NCI-H1048 (cell line): ENCODE measurements at places on chromosomes 2 and 18.

DNA sequence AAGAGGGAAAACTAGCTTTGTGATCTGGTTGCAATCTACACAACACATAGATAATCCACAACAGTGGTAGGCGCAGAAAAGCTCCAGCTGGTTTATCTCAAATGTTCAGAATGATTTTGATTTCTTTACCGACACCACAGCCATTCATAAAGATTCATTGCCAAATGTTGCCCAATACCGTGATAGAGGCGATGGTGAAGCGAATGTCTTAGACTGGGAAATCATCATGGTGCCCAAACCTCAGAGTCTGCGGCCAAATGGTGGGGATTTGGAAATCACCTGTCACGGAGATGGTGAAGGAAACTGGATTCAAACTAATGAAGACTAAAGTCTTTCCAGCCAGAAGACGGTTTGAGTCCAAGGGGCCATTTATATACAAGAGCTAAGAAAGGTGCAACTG lies 48.5 kb upstream of the CCDC150 start:
- DNase-seq: no peak

DNA sequence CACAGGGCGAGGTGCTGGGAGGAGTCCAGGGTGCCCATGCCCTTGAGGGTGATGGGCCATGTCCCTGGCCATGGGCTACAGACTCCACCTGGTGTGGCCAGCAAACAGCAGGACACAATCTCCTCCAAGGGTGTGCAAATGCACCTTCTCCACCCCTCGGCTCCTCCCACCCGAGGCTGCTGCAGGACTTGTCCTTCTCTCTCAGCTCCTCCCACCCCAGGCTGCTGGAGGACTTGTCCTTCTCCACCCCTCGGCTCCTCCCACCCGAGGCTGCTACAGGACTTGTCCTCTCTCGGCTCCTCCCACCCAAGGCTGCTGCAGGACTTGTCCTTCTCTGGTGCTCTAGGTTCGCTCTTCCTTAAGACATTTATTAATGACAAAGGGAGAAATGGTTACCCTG lies 57.3 kb upstream of the SNTG2 start:
- no peak for DNase-seq

- no peak for DNase-seq
Measured at GRCh38 chr2:197850882-197851450, 46.6 kb downstream of the PLCL1 start.

GRCh38 chr2:193776988-193777387 lies 1582.3 kb upstream of the TMEFF2 start:
- DNase-seq: no peak

DNA sequence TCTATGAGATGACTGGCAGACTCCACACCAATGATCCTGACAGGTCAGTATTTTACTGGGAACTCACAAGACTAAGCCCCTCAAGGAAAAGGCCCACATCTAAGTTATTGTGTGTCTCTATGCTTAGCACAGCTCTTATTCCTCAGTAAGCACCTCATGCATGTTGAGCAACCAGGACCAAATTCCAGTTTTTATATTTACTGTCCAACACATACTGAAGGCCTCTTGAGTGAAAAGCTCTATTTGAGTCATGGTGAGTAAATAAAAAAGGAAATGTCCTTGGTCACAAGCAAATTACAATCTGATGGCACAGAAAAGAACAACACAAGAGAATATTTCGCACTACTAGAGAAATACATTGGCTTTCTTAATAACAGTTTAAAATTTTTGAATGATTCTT lies 87.9 kb upstream of the ETAA1 start:
- DNase-seq: no peak

DNA sequence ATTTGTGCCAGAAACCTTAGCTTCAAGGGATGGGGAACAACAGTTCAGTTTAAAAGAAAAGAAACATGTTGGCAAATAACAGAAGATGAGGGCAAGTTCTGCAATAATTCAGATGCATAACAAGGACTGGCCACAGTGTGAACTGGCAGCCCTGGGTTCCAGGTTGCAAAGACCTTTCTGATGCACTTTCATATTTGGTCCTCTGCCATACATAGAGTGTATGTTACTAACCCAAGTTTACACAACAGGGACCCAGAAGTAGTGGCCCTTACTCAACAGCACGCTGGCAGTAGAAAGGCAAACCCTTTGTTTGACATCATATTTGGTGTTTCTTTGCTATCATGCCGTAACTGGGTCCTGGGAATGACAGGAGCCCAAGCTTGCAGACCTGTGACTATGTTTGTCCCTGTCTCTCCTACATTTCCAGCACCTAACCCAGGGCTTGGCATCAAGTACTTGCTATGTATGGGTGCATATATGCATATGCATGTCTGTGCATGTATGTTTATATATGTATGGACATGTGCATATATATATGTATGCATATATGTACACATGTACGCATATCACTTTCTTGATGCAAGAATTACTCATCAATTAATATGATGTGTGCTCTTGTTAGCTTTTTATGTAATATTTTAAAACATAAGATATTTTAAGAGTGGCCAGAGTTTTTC lies 94.3 kb downstream of the MBP start:
- no peak for DNase-seq

- DNase-seq: no peak
Measured at GRCh38 chr2:46695283-46695682, 215.9 kb downstream of the TMEM247 start.

DNA sequence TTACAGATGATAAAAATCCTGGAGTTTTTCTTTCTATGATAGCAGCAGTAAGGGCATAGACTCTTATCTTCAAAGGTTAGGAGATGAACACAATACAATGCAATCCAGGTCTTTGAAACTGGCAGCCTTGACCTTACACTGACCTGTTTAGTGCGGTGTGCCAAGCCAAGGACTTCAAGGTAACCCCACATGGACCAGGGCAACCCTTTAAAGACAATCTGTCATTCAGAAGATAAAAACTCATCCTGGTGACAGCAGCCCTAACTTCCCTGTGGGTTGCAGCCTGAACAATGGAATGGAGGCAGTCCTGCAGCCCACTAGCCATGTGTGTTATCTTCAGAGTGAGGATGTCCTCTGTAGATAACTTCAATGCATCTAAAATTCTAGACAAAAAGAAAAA lies 78.1 kb downstream of the RTTN start:
- DNase-seq: no peak

- DNase-seq: no peak
Measured at GRCh38 chr2:145875016-145875415, 1355.1 kb upstream of the ZEB2 start.

DNA sequence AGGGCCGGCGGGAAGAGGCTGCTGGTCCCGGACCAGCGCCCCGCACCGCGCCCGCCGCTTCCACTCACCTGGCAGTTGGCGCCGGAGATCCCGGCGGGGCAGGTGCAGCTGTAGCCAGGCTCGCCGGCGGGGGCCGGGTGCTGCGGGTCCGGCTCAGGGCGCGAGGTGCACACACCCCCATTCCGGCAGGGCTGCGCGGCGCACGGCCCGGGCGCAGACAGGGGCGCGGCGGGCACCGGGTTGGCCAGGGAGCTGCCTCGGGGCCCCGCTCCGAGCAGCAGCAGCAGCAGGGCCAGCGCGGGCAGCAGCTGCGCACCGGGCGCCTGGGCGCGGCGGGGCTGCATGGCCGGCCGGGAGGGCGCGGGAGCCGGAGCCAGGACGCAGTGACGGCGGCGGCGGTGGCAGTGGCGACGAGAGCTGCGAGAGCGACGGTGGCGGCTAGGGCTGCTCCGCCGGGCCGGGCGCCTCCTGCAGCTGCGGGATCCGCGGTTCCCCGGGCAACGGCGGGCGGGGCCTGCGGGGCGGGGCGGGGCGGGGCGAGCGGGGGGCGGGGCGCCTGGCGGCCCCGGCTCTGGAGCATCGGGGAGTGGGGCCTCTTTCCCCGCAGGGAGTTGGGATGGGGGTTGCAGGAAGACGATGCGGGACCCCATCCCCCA lies at the start of gene DNER:
Gene DNER (minus strand): TSS at position 476 of the 656 bp plus-strand sequence. CDS start 132 bp downstream, at position 344.
- no peak for DNase-seq

GRCh38 chr18:54957296-54957832 lies 1.9 kb downstream of the CCDC68 start:
- DNase-seq: no peak

DNA sequence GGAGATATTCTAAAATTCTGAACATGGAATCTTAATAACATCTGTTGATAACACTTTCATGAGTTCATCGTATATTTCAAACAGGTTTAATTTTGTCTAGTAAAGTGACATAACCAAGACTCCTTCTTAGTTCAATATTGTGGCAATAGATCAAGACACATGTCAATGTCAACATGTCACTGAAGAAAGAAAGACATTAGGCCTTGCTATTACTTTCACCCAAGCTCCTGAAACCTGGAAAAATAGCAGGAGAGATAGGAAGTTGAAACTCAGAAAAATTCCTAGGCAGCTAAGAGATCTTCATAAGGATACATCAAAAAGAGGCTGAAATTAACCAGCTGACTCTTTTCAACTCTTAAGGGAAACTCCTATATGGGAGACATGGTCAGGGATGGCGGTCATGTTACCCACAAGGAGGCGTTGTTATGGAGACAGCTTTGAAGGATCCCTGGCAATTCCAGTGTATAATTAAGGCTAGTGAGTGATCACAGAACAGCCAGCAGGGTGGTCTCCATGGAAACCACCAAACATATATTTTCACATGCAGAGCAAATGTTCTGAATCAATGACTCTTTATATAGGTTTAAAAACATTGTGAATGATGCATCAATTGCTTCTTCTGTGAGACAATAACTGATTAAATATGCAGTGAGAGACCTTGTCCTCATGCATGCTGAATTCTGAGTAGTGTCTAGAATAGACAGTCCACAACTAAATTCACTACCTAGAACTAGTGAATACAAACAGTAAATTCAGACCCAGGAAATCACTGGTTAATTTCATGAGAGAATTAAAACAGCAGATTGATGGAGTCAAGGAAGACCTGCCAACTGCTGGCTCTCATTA lies 115.3 kb upstream of the RIOK3 start:
- DNase-seq: no peak

DNA sequence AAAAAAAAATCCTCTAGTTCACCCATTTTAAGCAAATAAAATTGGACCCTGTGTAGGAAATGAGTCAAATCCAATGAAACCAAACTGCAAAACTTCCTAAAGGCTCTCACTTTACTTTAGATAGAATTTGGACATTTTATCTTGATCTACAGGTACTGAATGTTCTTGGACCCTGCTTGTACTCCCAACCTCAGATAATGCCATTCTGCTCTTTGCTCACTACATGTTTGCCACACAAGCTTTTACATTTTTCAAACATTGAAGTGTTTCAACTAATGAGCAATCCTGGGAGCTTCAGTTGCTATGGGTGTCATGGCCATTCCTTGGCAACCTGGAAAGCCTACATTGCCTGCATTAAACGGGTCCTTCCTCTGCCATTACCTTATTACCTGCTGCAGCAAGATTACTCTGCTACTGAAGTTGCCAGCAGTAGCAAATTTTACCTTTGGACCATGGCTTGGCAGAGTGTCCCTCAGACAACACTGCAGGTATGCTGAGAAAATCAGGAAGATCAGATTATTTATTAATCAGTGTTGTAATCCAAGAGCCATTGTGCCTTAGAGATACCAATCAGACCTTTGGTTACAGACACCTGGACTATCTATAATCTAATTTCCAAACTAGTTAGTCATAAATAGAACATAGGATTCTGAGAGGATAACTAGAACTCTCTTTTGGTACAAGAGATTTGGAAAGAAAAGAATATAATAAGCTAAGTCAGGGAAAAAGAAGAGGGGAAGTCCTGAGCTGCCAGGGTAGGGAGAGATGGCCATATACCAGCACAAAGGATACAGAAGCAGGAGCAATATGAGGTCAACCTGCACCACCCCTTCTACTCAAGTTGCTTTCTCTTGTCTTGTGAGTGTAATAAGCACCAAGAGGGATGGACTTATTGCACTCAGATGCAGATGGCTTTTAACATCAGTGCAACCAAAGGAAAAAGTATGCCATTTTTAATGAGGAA lies 293.3 kb upstream of the TFPI start:
- no peak for DNase-seq

- no peak for DNase-seq
Measured at GRCh38 chr2:85312404-85312803, 15.4 kb downstream of the TGOLN2 start.

DNA sequence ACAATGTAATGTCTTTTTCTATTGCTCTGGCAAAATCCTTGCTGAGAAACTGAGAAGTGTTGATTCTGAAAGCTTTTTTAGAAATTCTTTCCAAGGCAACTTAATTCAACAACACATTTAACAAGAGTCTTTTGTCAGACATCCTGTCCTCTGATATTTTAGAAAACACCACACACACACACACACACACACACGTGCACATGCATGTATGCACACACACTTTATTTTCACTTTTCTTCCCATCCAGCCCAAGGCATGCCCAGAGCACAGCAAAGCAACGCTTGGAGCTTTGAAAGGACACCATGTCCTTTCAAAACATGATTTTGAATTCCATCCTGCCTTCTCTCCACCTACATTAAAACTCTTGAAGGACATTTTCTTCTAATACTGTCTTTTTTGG lies 116.1 kb downstream of the ATL2 start:
- no peak for DNase-seq

- no peak for DNase-seq
Measured at GRCh38 chr2:207484444-207485391, 45.0 kb upstream of the CREB1 start.

GRCh38 chr2:95231723-95232122 lies 24.4 kb downstream of the ZNF892 start:
- no peak for DNase-seq

DNA sequence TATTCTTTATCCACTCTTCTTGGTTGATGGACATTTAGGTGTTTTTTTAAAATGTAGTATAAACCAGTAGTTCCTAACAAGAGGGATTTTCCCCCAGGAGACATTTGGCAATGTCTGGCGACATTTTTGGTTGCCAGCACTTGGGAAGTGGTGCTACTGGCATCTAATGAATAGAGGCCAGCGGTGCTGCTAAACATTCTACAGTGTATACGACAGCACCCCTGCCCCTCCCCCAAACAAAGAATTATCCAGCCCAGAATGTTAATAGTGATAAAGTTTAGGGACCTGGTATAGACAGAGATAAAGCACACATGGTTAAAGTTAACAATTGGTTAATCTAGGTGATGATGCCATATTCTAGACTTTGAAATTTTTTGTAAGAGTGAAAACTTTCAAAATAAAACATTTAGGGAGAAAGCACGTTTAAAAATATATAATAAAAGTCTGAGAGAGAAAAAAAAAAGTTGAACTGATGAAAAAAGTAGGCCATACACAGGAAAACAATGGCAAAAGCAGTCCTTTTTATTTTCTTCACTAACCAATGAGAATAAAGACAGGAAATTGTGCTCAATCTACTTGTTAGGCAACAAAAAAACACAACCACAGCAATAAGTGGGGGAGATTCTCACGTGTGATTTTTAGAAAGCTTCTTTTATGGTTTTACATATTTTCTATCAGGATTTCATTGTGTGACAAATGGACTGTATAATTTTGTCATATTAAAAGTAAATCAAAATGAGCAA lies 14.8 kb downstream of the FBXO48 start:
- no peak for DNase-seq

GRCh38 chr18:35890323-35890722 lies 82.2 kb upstream of the RMP24 start:
- no peak for DNase-seq

- DNase-seq: no peak
Measured at GRCh38 chr18:67550872-67551520, 34.5 kb upstream of the DSEL start.

GRCh38 chr2:187126247-187127005 lies 277.5 kb upstream of the ZSWIM2 start:
- no peak for DNase-seq
